ENCODE measurements at places on chromosomes 6 and 20.

DNA sequence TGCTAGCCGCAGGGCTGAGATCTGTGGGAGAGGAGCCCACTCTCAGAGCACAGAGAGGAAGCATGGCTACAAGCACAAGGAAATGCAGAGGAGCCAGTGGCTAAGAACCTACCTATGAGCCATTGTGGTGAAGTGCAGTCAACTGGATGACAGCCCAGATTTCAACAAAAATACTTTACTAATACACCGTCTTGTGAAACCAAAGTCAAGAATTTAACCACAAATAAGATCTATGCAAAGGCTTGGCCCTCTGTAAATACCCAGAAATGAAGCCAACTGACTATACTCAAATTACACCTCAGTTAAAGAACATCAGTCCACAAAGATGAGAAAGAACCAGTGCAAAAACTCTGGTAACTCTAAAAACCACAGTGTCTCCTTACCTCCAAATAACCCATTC, 40.1 kb upstream of the PTCHD4 start:
- DNase-seq = no peak

- DNase-seq = no peak
These were observed 246.8 kb upstream of the KCNG1 start for GRCh38 chr20:51269671-51270070.

GRCh38 chr20:57999465-58000111, 228.9 kb downstream of the ANKRD60 start:
- DNase-seq = no peak

DNA sequence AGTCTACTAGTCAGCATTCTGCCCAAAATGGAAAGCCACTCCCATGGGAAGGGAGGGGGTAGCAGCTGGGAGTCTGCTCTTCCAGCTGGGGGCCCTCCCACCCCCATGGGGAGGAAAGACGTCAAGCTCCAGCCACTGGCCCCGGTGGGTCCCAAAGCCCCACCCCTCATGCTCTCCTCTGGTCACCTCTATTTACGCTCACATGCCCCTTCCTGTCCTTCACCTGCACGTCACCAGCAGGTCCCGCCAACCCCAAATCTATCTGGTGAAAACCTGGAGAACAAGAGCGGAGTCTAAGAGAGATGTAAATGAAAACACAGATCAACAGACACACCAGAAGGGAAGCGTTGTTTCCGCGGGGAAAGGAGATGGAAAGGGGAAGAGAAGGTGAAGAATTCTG, 30.0 kb upstream of the ZBP1 start:
- no peak for DNase-seq

DNA sequence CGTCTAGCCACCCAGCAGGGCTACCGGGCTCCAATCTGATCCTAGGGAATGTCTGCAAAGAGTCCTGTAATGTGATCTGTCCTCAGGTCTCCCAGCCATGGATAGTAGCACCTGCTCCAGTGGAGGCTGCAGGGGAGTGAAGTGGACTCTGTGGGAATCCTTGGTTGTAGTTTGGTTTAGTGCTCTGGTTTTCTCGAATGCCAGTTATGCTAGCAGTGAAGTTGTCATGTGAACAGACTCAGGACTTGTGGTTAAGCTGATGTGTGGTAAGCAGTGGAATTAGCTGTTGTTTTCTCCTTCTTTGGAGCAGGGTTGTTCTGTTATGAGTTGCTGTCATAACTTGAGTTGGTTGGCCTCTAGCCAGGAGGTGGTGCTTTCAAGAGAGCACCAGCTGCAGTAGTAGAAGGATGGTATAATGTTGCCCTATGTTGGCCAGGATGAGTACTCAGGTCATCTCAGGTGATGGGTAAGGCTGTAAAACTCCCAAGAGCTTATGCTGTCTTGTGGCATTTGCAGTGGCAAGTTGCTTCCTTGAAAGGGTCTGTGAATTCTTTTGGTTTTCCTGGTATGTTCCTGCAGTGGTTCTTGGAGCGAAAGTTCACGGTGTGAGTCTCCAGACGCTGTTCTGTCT, 390.2 kb downstream of the UTRN start:
- DNase-seq = no peak

DNA sequence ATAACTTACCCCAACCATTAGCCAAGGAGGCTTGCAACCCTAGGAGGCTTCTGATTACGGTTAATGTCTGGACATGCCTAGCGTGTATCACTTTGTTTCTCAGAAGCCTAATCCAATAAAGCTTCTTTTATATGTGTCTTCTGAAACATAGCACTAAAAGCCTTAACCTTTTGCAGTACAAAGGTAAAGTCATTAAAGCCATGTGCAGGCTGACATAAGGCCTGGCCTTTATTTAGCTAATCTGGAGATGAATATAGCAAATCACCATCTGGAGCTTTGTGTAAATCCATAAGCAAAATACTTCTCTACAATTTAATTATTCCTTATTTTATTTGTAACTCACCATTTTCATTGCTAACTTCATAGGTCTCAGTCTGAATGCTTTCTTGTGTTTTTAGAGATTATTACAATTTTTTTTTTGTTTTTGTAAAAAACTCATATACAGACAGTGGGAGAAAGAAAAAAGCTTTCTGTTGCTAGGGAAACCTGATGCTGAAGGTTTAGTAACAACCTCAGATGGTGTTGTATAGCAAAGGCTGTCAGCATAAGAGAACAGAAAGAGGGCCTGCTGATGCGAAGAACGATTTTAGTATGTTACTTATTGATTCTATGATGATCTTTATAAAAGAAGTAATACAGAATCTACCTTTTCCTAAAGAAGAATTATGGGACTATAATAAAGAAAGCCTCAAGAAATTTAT, at the start of gene EYS:
Gene EYS, minus strand, starts transcription at position 101 of the 701 bp plus-strand sequence. CDS start 211,816 bp downstream, outside the sequence.
- DNase-seq = no peak

DNA sequence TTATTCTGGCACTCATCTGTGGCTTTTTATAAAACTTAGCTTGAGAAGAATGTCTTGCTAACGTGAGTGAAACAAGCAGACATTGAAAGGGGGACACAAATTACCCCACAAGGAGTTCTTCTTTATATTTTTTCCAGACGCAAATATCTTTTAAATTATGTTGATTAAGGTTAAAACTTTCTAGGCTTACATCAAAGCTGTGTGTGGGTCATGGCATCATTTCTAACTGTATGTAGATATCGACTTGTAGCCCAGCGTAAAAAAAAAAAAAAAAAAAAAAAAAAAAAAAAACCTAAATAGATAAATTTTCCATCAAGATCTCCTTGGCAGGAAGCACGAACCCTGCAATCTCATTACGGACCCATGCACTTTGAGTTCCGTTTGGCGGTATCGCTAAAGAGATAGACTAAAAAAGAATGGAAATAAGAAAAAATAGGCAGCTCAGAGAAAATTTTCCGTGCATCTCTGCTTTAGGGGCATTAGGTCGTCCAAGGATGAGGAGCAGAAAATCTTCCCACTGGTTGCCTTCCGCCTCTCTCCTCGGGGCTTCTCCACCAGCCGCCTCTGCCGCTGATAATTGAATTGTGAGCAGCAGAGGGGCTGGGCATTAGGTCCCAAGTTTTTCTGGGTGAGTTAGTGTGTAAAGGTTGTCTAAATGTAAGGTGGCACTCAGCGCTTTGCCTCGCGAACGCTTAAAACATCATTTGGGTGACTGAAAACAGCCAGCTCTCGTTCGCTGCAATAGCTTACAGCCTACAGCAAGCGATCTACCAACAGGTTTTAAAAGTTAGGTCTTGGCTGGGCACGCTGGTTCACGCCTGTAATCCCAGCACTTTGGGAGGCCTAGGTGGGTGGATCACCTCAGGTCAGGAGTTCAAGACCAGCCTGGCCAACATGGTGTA, 194.0 kb downstream of the TRIM27 start:
- DNase-seq = no peak

DNA sequence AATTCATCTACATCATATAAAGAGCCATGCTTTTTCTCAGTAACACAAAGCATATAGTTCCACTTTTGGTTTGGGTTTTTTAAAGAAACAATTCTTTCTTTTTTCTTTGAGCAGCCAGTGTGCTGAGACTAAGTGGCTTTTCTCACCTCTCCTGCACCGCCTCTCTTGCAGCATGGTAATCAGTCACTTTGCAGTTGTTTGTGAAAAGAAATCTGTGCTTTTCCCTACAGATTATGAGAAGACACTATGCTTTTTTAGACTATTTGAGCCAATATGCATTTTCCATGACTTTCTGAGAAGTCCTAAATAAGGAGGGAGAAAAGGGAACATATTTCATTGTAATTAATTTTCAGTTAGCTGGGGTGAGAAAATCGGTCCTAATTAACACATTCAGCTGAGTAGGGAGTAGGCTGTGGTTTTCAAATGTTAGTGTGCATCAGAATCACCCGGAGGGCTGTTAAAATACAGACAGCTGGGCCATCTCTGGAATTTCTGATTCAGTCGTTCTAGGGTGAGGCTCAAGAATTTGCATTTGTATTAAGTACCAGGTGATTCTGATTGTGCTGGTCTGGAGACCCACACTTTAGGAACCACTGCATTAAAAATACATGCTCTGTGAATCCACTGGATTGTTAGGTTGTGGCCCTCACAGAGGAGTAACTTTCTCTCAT, 155.2 kb downstream of the TINAG start:
- no peak for DNase-seq

- DNase-seq = no peak
These were observed 59.8 kb upstream of the NHSL1 start for GRCh38 chr6:138559143-138559542.

GRCh38 chr6:42771741-42772100, 10.1 kb upstream of the BICRAL start:
- DNase-seq = no peak
